ENCODE measurements at places on chromosomes 3 and 15.

- no peak for DNase-seq
Observed at GRCh38 chr3:104132566-104133403, 1233.9 kb upstream of the ALCAM start.

GRCh38 chr3:29281094-29281343, 148 bp downstream of the RBMS3 start:
- no peak for DNase-seq

- DNase-seq, result no peak
Observed at GRCh38 chr3:9834520-9835380, 9.1 kb downstream of the RPUSD3 start.

GRCh38 chr3:137008976-137009375, 51.2 kb downstream of the IL20RB start:
- DNase-seq, result no peak
